ENCODE measurements at places on chromosomes 13 and 19. TPM values are rescaled to one million over a fixed set of nuclear protein-coding genes. Genes with fewer than 3 reads are reported as not detected.

GRCh38 chr13:30702006-30702405 is 33.3 kb upstream of the ALOX5AP start:
- no peak for DNase-seq

DNA sequence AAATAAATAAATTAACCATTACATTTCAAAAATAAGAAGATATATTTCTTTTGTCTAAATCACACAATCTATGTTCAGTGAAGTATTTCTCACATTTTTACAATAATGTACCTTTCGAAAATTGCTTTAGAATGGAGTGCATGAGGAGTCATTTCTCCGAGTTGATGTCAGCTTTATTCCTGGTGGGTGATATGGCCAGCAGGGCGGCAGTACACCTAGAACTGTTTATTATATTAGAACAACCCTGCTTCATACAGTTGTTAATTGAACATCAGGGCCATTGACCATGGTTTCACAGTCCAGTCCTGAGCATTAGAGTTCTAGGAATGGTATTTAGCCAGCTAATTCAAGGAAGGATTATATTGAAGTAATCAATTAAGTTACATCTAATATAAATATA is 696.3 kb upstream of the SLC10A2 start:
- DNase-seq, result no peak

- no peak for DNase-seq
Measured at GRCh38 chr13:111962431-111962891, 104.5 kb upstream of the SOX1 start.

The ZNF8 gene
- 6.0 TPM for total RNA-seq

The RAP2A gene
- 37.1 TPM for total RNA-seq

DNA sequence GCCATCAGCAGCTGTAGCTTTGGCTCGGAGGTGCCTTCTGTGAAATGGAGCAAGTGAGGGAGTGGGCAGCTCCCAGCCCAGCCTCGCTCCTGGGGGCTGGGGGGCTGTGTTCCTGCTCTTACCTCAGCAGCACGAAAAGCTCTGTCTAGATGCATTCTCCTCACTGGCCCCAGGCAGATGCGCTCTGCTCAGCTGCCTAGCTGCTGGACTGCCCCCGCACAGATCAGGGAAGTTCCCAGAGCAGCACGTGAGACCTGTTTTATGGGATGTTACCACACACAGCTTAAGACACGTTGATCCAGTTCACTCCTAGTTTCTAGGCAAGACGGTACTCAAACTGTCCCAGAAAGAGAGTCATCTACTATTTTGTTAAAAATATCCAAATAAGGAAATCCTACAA is 13.6 kb downstream of the LCP1 start:
- peak; percentile 69 for DNase-seq

The CD22 gene
- 0.75 TPM for total RNA-seq

- no peak for DNase-seq
Measured at GRCh38 chr19:31306006-31306753, 43.1 kb downstream of the TSHZ3 start.

The IER2 gene
- total RNA-seq, result 907 TPM

DNA sequence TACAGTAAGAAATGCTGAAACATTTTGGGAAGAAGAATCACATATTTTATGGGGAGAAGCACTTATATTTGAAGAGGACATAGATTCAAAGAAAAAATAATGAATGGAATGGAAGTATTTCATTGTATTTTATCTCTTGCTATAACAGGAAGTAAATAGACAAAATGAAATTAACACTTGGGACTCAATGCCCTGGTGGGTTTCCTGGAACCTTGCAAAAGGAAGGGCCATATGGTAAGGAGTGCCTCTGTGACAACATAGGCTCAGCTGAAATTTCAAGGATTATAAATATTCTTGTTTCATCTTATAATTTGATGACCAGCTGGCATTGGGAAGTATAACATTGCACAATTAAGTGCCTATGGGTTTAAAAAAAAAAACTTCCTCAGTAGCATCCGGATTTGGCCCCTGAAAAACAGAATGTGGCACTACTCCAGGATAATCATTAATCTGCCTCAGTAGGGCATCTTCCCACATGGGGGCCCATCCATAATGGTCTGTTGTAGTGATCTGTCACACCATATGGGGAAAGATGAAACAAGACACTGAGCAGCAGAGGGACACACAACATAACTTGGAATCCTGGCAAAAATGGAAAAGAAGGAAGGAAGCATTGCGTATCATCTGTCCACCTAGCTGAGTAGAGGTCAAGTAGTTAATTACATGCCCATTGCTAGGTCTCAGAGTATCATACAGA is 321.6 kb downstream of the NDFIP2 start:
- no peak for DNase-seq

DNA sequence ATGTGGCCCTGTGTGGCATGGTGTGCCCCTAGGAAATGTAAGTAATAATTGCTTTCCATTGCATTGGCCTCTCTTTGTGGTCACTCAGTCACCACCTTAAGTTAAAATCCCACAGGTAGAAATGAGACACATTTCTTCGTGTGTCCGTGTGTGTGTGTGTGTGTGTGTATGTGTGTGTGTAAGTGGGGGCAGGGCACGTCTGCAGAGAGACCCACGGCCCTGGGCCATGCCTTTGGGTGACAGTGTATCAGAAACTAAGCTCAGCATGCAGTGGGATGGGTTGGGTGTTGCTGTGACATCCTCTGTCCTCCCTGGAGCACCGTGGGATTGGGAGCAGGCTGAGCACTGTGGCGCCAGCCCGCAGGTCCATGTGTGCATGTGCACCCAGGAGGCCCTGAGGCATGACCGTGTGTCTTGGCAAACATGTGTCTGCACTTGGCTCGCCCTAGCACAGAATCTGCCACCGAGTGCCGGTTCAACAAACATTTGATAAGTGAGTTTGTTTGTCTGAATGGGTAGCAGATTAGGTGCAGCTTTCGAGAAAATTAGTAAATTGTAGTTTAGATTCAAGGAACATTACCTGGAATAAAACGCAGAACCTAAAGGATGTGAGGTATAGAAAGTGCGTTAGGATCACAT is 91.8 kb downstream of the WTIP start:
- DNase-seq, result no peak
